ENCODE measurements at places on chromosomes 13 and 19.

GRCh38 chr19:33473653-33474305 is 47.8 kb downstream of the PEPD start:
- DNase-seq = no peak

DNA sequence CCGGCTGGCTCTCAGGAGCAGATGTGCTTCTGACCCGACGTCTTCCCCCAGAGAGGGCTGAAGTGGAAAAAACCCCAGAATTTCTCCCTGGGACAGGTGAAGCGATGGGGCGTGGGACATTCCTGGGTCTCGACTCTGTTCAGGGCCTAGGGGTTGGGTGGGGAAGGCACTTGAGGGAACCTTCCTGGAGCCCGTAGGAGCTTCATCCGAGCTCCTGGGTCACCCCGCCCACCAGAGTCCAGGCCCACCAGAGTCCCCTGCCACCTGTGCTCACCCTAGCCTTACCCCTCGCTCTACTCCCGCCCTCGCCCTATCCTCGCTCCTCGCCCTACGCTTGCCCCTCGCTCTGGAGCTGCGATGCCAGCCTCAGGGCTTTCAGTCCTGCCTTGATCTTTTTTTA is 23.2 kb downstream of the EPN1 start:
- DNase-seq = no peak

DNA sequence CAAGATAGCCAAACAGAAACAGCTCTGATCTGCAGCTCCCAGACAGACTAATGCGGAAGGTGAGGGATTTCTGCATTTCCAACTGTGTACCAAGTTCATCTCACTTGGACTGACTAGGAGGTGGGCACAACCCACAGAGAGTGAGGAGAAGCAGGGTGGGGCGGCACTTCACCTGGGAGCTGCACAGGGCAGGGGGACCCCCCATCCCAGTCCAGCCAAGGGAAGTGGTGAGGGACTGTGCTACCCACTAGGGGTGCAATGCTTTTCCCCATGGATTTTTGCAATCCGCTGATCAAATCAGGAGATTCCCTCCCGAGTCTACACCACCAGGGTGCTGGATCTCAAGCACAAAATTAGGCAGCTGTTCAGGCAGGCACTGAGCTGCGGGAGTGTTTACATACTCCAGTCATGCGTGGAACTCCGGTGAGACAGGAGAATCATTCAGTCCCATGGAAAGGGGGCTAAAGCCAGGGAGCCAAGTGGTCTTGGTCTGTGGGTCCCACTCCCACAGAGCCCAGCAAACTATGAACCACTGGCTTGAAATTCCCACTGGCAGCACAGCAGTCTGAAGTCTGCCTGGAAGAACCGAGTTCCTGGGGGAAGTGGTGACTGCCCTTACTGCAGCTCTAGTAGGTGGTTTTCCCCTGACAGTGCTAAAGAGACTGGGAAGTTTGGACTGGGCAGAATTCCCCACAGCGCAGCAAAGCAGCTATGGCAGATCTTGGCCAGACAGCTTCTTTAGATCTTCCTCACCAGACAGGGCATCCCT is 85.1 kb upstream of the UFM1 start:
- DNase-seq = no peak

GRCh38 chr13:78160793-78161192 is 242.2 kb upstream of the EDNRB start:
- DNase-seq = no peak

DNA sequence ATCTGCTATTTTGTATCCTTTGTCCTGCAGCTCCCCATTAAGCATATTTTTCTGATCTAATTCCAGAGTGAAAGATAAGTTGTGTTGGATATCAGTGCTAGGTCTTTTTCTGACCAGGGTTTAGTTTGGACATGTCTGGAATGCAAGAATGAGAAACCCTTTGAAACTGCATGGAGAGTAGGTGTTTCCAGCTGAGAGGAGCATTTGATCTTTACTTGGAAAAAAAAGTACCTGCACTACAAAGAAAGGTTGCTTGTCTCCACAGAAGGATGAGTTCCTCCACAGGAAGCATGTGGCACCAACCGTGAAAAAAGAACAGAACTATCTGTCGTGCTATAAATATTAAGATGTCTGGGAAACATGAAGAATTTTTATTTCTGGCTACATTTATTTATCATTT is 36.6 kb upstream of the MED4 start:
- DNase-seq = no peak

GRCh38 chr13:106274551-106275203 is 260.8 kb downstream of the EFNB2 start:
- DNase-seq = no peak

GRCh38 chr13:20772401-20773131 is 1.2 kb downstream of the EEF1AKMT1 start:
- no peak for DNase-seq

GRCh38 chr19:50728084-50728737 is 5.0 kb downstream of the CLEC11A start:
- DNase-seq = peak; percentile 52

All from fibroblast of the conjunctiva (primary cell).